Stromal cell of bone marrow (primary cell): ENCODE measurements at places on chromosomes 2 and 18.

DNA sequence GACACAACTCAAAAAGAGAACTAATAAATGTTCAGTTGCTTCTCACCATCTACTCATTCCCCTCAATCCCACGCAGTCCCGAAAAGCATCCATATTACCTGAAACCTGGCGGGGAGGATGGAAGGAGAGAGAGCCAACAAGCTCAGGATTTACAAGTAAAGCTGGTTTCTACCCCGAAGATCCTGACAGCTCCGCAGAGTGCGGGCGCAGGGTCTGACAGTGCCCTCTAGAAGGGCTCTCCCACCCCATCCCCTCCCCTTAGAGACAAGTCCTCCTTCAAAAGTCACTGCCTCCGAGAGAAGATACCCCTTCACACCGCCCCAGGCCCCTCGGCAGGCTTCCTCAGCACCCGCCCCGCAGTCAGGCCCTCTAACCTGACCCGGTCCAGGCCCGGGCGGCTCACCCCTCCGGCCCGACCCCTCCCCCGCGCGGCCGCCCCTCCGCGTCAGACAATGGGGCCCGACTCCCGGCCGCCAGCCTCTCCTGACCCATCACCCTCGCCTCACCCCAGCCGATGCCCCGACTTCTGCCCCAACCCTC lies 550 bp downstream of the RAB1A start:
- DNase-seq: no peak

- no peak for DNase-seq
Observed at GRCh38 chr2:151287513-151288250, 1.8 kb downstream of the NMI start.

DNA sequence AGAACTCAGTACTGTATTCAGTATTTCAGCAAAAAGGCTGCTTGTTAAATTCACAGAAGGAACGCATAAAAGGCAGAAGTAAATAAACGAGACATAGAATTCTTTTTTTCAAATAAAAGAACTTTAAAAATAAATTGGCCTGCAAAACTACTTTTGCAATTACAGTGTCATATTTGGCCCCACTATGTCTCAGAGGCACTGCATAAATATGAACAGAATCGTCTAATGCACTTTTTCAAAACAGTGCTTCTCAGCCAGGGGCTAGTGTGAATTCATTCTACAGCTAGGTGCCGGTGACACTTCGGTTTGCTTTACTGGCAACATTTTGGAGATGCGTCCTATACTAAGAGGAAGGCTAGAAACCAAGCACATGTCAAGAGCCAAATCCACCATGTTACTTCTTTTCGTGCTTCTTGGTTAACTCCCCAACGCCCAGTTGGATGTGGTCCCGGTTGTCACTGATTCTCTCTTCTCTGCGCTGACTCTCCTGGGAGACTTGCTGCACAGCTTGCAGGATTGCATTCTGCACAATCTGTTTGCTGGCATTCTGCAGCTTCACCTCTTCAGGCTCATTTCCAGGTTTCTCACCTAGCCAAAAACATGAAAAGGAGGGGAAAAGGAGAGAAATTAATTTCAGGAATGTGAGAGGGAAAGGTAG lies 51.8 kb downstream of the AKAIN1 start:
- DNase-seq: no peak

DNA sequence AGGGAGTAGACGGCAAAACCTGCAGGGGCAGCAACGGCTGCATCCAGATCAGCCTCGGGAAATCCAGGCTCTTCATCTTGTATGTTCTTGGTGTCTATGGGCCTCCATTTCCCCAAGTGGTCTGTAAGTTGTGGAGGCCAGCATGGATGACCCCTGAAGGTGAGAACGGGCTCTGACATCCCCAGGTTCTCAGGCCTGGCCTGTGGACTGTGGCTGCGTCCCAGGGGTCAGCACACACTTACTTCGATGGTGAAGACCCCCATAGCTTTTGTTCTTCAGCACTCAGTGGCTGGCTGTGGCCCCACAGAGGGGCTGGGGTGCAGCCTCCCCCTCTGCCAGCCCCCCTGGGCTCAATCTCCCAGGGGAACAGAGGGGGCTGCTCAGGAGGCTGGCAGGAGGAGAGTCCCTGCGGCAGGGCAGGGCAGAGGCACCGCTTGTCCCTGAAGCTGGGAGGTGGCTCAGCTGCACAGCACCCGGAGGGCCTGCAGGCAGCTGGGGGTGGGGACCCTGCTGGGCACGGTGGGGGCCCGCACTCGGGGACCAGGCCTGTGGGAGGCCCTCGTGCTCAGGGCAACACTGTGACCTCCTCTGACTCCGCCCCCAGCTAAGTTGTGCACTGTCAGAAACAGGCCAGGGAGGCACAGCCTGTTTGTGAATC lies 3.8 kb downstream of the SLC66A3 start:
- DNase-seq: no peak

GRCh38 chr18:457140-457519 lies 43.4 kb downstream of the COLEC12 start:
- DNase-seq: peak; percentile 85

GRCh38 chr2:42367835-42368234 lies 6.8 kb upstream of the COX7A2L start:
- no peak for DNase-seq

DNA sequence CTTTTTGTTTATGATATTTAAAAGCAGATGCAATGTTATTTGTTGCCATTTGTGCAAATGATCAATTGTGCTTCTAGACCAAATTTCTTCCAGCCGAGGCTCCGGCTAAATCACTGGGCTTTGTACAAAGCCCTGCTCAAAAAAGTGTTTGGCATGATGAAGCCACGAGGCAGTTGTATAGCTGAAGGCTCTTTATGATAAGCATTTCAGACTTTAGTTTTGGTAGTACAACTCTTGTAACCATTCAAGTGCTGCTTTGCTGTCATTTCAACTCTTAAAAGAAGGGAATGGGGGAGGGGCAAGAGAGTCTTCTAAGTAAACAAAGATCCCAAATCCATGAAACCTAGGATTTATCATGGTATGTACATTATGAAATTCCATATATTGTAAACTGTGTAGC lies 3.3 kb upstream of the ZNF532 start:
- DNase-seq: no peak

DNA sequence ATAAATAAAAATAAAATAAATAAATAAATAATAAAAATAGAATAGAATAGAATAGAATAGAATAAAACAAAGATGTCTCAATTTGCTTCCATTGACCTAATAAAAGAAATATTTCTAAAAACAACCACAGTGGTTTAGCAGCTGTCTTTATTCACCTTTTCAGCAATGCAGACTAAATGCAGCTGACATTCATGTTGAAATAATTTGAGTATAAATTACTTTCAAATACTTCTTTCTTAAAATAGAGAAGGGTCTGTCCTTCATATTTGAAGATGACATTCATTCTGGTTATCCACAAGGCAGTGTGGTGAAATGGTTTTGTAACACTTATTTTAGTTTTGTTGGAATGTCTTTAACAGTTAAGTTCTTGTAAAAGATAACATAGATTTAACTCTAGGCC lies 469.4 kb downstream of the IRS1 start:
- no peak for DNase-seq

GRCh38 chr2:84717302-84717701 lies 163.6 kb downstream of the TRABD2A start:
- DNase-seq: no peak

DNA sequence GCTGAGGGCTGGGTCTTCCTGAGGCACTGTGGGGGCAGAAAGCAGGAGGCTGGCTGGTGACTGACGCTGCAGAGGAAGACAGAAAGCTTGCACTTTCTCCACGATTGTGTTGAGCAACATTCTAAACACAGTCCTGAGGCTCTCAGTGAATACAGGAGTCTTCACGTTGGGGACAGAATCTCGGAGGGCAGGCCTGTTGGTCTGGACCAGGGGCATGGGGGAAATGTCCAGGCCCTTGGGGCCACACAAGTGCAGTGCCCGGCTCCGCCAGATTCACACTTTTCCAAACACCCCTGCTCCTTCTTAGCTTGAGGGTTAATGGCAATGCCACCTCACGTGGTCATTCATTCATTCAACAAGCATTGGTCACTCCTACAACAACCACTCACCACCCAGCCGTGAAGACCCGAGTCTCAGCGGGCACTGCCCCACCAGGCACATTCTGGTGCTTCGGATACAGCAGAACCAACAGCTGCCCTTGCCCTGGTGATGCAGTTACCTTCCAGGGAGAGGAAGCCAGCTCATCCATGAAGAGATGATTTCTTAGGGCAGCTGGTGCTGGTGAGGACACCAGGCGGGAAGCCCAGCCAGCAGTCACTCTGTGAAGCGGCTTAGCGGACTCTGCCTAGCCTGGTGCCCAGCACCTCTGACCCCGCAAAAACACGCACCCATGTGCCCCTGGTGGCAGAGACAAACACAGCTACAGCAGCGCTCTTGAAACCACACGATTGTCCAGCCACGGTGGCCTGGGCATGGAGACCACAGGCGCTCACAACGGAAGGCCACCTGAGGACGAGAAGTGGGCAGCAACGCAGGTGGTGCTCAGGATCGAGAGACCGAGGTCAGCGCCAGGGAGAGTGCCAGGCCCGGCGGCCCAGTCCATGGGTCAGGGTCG lies 10.9 kb upstream of the GPC1 start:
- no peak for DNase-seq

DNA sequence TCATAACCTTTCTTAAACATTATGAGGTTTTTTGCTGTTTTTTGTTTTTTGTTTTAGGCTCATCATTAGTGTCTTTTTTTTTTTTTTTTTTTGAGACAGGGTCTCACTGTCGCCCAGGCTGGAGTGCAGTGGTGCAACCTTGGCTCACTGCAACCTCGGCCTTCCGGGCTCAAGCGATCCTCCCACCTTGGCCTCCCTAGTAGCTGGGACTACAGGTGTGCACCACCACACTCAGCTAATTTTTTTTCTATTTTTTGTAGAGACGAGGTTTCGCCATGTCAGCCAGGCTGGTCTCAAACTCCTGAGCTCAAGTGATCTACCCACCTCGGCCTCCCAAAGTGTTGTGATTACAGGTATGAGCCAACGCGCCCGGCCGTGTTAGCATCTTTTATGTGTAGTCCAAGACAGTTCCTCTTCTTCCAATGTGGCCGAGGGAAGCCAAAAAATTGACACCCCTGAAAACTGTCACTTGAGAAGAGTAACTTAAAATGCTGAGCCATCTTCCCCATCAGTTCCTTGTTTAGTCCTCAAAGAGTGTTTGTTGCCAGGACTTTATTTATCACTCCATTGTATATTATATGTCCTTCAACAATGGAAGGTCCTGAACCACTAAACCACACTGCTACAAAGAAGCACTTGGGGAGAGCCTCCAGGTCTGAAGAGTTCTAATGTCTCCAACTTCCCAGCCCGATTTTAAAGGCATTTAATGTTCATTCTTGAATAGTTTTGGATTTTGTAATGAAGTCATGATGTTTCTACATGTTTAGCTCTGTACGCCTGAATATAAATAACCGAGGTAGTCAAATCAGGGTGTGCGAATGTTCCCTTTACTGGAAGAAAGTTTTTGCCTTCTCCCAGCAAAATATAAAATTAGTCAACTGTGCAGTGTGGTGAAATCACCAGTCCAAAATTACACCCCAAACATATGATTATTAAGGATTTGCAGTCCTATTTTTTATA lies 26.4 kb downstream of the ZNF516 start:
- no peak for DNase-seq

- DNase-seq: peak; percentile 21
Observed at GRCh38 chr2:136238286-136239078, 120.5 kb upstream of the CXCR4 start.

- no peak for DNase-seq
Observed at GRCh38 chr2:236545248-236545658, 24.4 kb upstream of the ACKR3 start.

DNA sequence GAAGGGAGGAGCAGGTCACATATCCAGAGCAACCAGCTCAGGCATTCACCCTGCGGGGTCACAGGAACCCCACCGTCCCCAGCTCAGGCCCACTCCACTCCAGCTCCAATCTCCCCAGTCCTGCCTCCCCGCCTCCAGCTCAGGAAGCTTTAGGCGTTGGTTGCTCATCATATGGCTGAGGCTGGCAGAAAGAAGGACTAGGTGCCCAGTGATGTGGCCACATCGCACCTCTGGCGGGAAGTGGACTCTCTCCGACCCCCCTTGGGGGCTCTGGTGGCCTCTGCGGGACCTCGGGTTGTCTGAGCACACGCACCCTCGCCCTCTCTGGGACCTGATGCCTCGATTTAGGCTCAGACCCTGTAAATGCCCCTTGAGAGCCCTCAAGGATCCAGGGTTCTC lies 187.7 kb downstream of the ZFP36L2 start:
- DNase-seq: no peak

- DNase-seq: no peak
Observed at GRCh38 chr2:70553334-70553583, 367 bp downstream of the TGFA start.

GRCh38 chr2:106724301-106724794 lies 161.6 kb downstream of the ST6GAL2 start:
- no peak for DNase-seq

- no peak for DNase-seq
Observed at GRCh38 chr2:88116669-88117432, 11.0 kb downstream of the FABP1 start.

DNA sequence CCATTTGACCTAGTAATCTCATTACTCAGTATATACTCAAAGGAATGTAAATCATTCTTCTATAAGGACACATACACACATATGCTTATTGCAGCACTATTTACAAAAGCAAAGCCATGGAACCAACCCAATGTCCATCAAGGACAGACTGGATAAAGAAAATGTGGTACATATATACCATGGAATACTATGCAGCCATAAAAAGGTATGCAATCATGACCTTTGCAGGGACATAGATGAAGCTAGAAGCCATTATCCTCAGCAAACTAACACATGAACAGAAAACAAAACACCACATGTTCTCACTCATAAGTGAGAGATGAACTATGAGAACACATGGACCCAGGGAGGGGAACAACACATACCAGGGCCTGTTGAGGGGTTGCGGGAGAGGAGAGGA lies 214.5 kb downstream of the NBAS start:
- no peak for DNase-seq

DNA sequence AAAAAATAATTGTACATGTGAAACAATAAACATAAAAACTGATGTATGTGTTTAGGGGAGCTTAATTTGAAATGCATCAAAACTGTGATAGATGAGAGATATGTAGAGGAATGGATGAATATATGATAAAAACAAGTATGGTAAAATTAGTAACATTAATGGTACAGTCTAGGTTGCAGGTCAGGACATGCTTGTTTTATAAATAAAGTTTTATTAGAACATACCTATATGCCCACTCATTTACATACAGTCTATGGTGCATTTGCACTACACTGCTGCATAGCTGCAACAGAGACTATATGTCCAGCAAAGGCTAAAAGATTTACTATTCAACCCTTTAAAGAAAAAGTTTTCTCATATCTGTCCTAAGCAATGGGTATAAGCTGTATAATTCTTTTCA lies 236.6 kb upstream of the CCDC68 start:
- no peak for DNase-seq

DNA sequence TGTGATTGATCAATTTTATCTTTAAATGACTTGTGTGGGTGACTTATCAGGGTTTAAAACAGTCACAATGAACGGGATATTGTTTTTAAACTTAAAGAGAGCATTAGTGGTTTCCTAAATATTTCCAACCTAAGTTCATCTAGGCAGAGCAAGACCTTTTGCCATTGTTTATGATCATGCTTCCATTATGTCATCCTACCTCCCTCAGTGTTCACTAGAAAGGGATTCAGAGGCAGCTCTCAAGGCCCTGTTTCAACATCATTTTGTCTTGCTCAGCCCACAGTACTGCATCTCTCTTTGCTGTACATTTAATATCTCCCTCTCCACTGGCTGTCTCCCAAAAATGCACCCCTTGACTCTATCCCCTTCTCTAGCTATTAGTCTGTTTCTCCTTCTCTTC lies 21.5 kb upstream of the PELI1 start:
- DNase-seq: no peak

- DNase-seq: no peak
Observed at GRCh38 chr18:72799106-72799505, 68.7 kb downstream of the NETO1 start.

GRCh38 chr2:122864728-122865127 lies 1109.3 kb downstream of the TSN start:
- no peak for DNase-seq
